ENCODE measurements at places on chromosomes 2 and 18. TPM values are rescaled to one million over a fixed set of nuclear protein-coding genes. Genes with fewer than 3 reads are reported as not detected.

SERPINB11 gene
- polyA plus RNA-seq: not detected

VSNL1 gene
- polyA plus RNA-seq: 5.6 TPM

HAAO gene
- polyA plus RNA-seq: 49.5 TPM

GALNT14 gene
- 44.8 TPM for polyA plus RNA-seq

ZBTB7C gene
- polyA plus RNA-seq: 12.6 TPM

DYSF gene
- polyA plus RNA-seq: 17.2 TPM

CCDC148 gene
- 8.4 TPM for polyA plus RNA-seq

KRTCAP3 gene
- 11.5 TPM for polyA plus RNA-seq

KLHL29 gene
- polyA plus RNA-seq: 15.0 TPM

DCDC2C gene
- 0.92 TPM for polyA plus RNA-seq

ZNF804A gene
- 2.1 TPM for polyA plus RNA-seq

ZEB2 gene
- 113 TPM for polyA plus RNA-seq

RAD51AP2 gene
- 0.19 TPM for polyA plus RNA-seq

ABCG5 gene
- polyA plus RNA-seq: 0.54 TPM

GREB1 gene
- 10.4 TPM for polyA plus RNA-seq

TBR1 gene
- 0.08 TPM for polyA plus RNA-seq

SLC9A4 gene
- polyA plus RNA-seq: 6.9 TPM

CARF gene
- polyA plus RNA-seq: 23.3 TPM

GALNT5 gene
- polyA plus RNA-seq: 0.58 TPM

RIT2 gene
- not detected for polyA plus RNA-seq

PFN4 gene
- 2.9 TPM for polyA plus RNA-seq

Data from left renal cortex interstitium (tissue), 4 donors.